ENCODE measurements at places on chromosomes 4 and X.
A peak's percentile ranks its signal among the peaks of the same experiment; 100 is the strongest.

DNA sequence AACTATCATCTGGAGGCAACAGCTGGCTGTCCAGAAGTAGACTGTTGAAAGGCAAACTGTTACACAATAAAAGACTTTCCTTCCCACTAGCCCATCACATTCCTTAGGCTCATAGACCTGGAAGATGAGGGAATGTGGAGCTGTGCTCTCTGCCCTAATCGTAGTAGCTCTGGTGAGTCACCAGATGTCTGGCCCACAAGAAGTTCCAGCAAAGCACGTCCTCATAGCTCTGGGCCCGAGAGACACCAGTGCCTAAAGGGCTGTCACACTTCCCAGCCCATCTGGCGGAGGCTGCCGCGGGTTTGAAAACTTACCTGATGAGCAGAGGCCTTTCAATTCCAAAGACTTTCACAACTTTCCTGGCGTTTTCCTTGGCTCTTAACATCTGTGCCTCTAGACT, 81.7 kb upstream of the STOX2 start:
- ATAC-seq = no peak
- H3K4me3 ChIP-seq = no peak overlapping the region
- peaks cover 6% of the 10 kb centered on the region for H3K4me1 ChIP-seq
- peaks cover 7% of the 10 kb centered on the region for H3K27me3 ChIP-seq
- no peak overlapping the region for H3K27ac ChIP-seq

DNA sequence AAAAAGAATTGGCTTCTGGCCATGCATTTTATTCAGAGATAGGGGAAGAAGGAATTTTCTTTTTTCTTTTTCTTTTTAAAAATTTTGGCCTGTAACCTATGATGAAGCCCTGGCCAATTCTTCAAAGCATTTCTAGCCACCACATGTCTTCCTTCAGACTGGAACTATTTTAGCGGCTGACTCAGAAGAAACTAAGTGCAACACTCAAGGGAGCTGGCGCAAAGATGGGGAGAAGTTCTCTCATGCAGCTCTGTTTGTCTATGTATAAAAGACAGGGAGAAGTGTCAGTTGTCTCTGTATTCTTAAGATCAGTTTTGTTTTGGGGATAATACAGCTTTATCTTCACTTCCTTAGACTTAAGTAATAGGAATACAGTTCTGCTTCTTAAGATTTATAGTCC, 46.1 kb downstream of the MBNL3 start:
- H3K4me1 ChIP-seq = peaks cover 6% of the 10 kb centered on the region
- no peak for ATAC-seq
- no peaks in the 10 kb centered on the region for H3K36me3 ChIP-seq
- H3K27ac ChIP-seq = no peak overlapping the region
- H3K4me3 ChIP-seq = no peak overlapping the region
- no peaks in the 10 kb centered on the region for H3K27me3 ChIP-seq

- peak; percentile 54 for ATAC-seq
- H3K4me1 ChIP-seq = peaks cover 27% of the 10 kb centered on the region
- peaks cover 16% of the 10 kb centered on the region for H3K36me3 ChIP-seq
- H3K27me3 ChIP-seq = no peaks in the 10 kb centered on the region
Observed at GRCh38 chrX:19556202-19556601, 40.9 kb upstream of the MAP3K15 start.

- H3K27me3 ChIP-seq = no peaks in the 10 kb centered on the region
- no peak for ATAC-seq
- no peaks in the 10 kb centered on the region for H3K36me3 ChIP-seq
- H3K4me3 ChIP-seq = no peak overlapping the region
- no peaks in the 10 kb centered on the region for H3K4me1 ChIP-seq
Observed at GRCh38 chr4:181950372-181951127, 292.7 kb upstream of the TENM3 start.

GRCh38 chr4:81549984-81550383, 78.3 kb upstream of the RASGEF1B start:
- H3K27ac ChIP-seq = no peak overlapping the region
- H3K4me3 ChIP-seq = no peak overlapping the region
- ATAC-seq = no peak
- H3K36me3 ChIP-seq = no peaks in the 10 kb centered on the region
- H3K4me1 ChIP-seq = peaks cover 26% of the 10 kb centered on the region

DNA sequence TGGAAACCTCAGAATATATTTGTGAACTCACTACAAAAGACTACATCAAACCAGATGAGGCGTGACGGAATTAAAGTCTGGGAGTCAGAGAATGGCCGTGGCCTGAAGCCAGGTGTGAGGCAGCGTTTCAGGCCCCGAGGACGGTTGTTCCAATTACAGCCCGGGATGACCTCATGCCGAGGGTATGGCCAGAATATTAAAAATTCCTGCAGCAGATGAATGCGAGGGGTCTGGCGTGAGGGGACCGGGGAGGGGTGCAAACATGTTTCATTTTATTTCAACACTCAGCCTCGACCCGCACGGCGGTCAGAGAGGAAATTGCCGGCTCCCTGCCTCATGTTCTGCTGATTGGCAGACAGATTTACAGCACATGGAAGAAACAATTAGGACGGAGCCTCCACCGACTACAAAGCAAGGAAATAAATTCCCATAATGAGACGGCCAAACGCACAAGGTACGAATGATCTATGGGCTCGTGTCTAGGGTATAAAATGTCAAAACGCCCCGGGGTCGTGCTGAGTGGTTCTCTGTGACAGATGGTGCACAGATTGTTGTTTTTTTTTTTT, 289.7 kb downstream of the SHOX start:
- no peaks in the 10 kb centered on the region for H3K27me3 ChIP-seq
- H3K27ac ChIP-seq = no peak overlapping the region
- no peak for ATAC-seq

- ATAC-seq = no peak
- H3K36me3 ChIP-seq = no peaks in the 10 kb centered on the region
- H3K4me3 ChIP-seq = no peak overlapping the region
- H3K4me1 ChIP-seq = no peaks in the 10 kb centered on the region
- no peak overlapping the region for H3K27ac ChIP-seq
Observed at GRCh38 chrX:145881175-145881995, 63.8 kb downstream of the SLITRK2 start.
